ENCODE measurements at places on chromosomes 2 and 18.

- no peak for DNase-seq
These were observed 226.5 kb upstream of the MMADHC start for GRCh38 chr2:149814049-149814448.

DNA sequence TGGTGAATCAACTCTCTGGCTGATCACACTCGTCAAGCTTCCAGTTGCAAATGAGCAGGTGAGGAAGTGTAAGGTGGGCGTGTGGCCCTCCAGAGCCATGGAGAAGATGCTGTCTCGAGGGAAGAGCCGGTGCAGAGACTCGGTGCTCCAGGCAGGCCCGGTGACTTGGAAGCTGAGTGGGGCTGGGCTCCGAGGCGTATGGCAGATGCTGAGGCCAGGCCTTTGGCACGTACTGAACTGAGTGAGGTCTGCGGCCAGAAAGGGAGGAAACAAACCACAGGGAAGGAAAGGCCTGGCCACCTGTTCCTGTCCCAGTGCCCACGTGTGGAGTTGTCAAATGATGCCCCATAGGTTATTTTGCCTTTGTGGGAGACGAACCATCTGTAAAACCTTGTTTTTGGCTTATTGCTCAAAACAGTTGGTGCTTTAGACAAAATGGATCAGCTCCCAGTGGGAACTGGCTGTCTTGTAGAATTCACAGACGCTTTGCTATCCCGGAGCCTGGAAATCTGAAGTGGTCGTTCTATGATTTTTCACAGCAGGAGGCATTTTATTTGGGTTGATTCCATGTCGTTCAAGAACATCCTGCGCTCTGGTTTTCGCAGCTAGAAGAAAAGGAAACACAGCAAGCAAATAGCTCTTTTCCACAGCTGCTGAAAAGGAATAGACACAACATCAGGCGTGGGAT, 117.5 kb upstream of the TMEM18 start:
- no peak for DNase-seq

GRCh38 chr2:12982149-12982584, 265.4 kb downstream of the TRIB2 start:
- DNase-seq = no peak

GRCh38 chr2:107202962-107203591, 317.1 kb upstream of the ST6GAL2 start:
- DNase-seq = no peak

DNA sequence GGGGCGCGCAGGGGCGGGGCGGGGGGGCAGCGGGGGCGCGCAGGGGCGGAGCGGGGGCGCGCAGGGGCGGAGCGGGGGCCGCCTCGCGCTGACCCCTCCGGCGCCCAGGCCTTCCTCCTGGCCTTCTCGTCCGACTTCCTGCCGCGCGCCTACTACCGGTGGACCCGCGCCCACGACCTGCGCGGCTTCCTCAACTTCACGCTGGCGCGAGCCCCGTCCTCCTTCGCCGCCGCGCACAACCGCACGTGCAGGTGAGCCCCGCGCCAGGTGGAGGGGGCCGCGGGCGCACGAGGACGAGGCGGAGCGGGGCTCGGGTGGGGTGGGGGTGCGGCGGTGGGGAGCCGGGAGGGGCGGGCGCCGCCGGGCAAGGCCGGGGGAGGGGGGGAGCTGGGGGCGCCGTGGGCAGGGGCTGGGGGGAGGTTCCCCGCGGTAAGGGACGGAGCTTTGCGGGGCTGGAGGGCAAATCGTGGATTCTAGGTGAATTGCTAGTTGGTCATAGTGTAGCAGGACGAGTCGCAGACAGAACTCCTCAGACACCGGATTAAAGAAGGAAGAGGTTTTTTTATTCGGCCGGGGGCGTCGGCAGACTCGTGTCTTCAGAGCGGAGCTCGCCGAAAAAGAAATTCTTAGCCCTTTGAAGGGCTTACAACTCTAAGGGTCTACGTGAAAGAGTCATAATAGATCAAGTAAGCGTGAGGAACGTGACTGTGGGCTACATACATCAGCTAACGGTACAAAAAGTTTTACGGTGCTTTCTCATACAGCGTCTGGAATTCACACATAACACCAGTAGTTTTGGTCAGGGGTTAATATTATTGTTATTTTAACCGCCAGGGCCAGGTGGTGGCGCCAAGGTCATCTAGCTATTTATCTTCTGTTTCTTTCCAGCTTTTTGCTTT, 29.9 kb downstream of the ANO7 start:
- DNase-seq = peak; percentile 40

DNA sequence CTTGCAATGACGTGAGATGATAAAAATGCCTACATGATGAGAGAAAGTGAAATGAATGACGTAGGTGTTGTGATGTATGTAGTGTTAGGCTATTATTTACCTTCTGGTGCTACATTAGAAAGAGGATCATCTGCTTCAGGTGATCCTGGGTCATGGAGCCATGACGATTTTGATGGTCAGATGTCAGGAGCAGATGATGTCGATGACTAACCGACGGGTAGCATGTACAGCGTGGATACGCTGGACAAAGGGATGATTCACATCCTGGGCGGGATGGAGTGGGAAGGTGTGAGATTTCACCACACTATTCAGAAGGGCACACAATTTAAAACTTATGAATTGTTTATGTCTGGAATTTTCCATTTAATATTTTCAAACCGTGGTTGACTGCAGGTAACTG, 43.5 kb upstream of the ACVR1C start:
- no peak for DNase-seq

DNA sequence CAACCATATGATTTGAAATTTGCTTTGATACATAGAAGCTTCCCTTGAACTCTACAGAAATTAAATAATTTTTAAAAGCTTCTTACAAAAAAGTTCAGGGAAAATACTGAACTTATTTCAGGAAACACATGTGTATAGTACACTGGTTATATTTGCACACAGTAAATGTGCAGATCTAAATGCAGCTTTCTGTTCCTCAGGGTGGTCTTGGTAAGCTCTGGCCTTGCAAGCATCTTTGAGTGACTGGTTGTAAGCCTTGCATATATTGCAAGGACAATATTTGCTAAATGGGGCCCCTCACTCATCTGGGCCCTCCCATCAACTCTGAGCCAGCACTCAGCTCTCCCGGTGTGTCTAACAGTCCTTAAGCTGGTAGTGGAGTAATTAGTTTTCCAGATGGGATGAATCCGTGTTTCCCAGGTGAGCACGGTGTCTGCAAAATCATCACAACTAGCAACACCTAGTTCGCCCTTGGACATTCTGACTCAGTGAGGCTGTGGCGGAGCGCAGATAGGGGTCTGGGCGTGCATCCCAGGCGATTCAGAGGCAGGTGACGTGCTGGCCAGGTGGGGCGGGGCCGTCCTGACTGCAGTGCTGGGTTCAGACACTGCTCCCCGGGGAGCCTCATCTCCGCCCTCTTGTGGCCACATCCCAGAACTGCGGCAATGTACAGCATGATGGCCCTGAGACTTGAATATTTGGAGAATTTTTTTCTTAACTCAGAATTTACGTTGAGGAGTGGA, 149.6 kb downstream of the MBP start:
- peak; percentile 80 for DNase-seq

Measured in activated B cell treated with CpG ODN at 0.5 μM for 24 hours (primary cell).